Stimulated activated CD4-positive, alpha-beta T cell treated with anti-CD3 and anti-CD28 coated beads, Interleukin-4, amount 100 ng/mL, for 1 hour (primary cell): ENCODE measurements at places on chromosomes 3 and 15.
A peak's percentile ranks its signal among the peaks of the same experiment; 100 is the strongest.

- DNase-seq: no peak
Measured at GRCh38 chr15:69813881-69814280, 283.8 kb downstream of the TLE3 start.

GRCh38 chr15:70627734-70628548, 135.4 kb downstream of the UACA start:
- DNase-seq: no peak

- no peak for DNase-seq
Measured at GRCh38 chr3:82033186-82033585, 271.7 kb upstream of the GBE1 start.

- no peak for DNase-seq
Measured at GRCh38 chr3:16789344-16790120, 95.2 kb upstream of the PLCL2 start.

GRCh38 chr3:98985431-98985830, 83.9 kb upstream of the DCBLD2 start:
- DNase-seq: no peak

- DNase-seq: no peak
Measured at GRCh38 chr15:38307251-38307650, 54.6 kb downstream of the SPRED1 start.

DNA sequence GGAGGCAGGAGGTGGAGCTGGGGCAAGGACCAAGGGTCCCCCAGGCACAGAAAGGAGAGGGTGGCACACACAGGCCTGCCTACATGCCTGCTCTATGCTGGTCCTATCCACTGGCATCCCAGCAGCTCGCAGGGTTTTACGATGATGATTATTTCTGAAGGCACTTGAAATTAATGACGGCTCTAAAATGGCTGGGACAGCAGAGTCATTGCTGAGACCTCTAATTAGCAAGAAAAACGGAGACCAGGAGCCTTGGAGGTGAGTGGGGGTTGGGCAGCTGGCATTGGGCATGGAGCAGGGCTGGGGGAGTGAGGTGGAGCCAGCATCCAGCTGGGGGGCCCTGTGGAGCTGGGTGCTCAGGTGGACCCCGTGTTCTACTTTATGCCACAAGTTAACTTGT, 3.5 kb upstream of the LINGO1 start:
- no peak for DNase-seq

GRCh38 chr3:23888617-23889228, 28.1 kb downstream of the NKIRAS1 start:
- DNase-seq: no peak

DNA sequence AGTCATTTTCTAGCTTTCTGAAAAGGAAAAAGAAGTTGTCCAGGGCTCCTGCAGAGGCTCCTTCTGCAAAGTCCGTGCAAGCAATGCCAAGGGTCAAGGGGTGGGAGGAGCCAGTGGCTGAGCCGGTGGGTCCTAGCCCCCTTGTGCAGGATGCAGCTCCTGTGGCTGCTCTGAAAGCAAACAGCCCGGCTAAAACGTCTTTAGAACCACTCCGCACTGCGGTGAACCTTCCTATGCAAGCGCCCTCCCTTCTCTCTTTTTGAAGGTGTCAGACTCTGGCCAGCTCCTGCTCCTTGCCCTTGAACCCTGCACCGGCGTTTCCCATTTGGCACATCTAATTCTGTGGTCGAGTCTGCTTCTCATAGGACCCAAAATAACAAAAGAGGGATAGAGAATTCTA, 183.1 kb downstream of the UACA start:
- no peak for DNase-seq

- DNase-seq: no peak
Measured at GRCh38 chr3:59836531-59836930, 786.7 kb upstream of the CFAP20DC start.

GRCh38 chr15:89707577-89707976, 17.0 kb downstream of the WDR93 start:
- no peak for DNase-seq

DNA sequence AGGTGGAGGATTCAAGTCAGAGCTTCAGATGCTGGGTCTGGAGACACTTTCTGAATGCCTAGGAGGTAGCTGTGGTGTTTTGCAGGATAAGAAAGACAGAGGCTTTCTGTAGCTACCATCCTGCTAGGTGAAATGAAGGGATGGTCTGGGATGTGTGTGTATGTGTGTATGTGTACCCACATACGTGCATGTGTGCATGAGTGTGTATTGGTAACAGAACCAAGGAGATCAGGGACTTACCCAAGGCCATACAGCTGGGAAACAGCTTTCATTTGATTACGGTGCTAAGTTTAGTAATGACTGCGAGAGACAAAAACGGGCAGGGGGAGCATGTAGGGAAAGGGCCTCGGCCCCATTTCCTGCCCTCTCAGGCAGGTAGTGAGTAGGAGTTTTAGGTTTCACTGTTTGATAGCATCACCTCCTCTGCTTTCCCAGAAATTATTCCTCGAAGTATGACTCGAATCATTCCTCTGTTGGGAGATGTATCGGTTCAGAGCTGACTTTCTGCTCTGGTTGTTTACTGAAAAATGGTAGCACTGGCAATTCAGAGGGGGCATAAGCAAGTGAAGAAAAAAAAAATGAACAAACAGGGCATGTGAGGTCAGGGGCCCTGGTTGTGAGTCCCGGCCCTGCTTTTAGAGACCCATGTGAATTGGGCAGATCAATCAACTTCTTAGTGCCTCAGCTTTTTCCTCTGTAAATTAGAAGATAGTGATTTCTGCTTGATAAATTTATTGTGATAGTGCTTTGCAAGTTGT, 130.7 kb downstream of the LPP start:
- peak; percentile 48 for DNase-seq

DNA sequence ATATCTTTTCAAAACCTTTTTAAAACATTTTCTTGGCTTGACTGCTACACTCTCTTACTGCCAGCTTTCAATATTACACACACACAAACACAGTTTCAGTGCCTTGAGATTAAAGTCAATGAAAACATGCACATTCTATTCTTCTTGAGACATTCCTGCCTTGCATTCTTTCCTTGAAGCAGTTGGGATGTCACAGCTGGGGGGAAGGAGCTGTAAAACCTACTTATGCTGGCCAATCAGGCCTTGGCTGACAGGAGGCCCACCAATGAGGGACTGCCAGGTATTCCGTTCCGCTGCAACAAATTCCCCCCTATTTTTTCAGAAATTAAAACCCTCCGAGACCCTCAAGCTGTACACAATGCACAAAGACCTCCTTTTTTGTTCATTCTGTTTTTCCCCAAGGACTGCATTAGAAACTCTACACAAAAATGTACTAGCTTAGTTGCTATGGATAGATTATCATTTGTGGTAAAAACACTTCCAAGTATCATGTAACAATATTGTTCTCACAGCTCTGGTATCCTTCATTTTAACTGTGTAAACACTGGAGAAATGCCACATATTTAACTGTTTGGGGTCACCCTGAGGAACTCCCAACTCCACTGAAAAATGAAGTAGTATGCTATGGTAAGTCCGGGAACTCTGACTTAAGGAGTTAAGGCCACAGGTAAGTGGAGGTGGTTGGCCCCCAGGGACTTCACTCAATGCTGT, 18.5 kb downstream of the FSTL1 start:
- no peak for DNase-seq
